Activated CD4-positive, alpha-beta memory T cell treated with anti-CD3 and anti-CD28 coated beads for 36 hours (primary cell): ENCODE measurements at places on chromosomes 12 and 14.

DNA sequence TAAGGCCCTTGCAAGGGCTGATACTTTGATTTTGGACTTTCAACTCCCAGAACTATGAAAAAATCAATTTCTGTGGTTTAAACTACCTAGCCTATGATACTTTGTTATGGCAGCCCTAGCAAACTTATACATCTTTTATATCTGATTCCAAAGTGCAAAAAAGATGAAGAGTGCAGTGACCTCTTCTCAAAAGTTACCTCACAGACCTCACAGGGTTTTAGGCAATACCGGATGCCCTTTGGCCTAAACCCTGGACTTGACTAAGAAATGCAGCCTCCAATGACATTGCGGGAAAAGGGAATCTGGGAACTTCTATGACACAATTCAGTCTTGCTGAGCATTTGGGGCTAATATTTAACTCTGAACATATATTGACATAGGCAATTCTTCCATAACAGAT is 63.3 kb downstream of the IGF1 start:
- H3K27me3 ChIP-seq: peaks cover 2% of the 10 kb centered on the region
- no peak for DNase-seq
- H3K4me3 ChIP-seq: no peak overlapping the region
- no peak overlapping the region for H3K27ac ChIP-seq
- H3K36me3 ChIP-seq: no peaks in the 10 kb centered on the region
- H3K4me1 ChIP-seq: no peaks in the 10 kb centered on the region

DNA sequence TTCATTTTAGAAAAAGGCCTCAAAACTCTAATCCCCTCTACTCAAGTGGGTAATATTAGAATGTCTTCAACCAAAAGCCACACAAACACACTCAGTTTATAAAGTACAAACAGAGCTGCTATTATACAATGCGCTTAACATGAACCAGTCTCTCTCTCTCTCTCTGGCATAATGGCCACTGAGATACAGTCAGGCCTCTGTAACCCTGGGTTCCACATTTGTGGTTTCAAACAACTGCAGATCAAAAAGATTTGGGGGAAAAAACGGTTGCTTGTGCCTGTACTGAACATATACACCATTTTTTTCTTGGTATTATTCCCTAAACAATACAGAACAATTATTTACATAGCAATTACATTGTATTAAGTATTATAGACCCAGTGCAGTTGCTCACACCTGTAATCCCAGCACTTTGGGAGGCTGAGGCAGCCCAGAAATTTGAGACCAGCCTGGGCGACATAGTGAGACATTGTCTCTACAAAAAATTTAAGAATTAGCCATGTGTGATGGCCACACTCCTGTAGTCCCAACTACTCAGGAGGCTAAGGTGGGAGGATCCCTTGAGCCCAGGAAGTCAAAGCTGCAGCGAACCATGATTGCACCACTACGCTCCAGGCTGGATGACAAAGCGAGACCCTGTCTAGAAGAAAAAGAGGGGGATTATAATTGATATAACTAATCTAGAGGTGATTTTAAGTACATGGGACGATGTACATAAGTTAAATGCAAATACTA is 5.6 kb downstream of the SLC11A2 start:
- H3K27me3 ChIP-seq: no peaks in the 10 kb centered on the region
- no peak for DNase-seq
- H3K4me3 ChIP-seq: no peak overlapping the region
- peaks cover 53% of the 10 kb centered on the region for H3K4me1 ChIP-seq
- no peak overlapping the region for H3K27ac ChIP-seq
- H3K36me3 ChIP-seq: peaks cover 9% of the 10 kb centered on the region

DNA sequence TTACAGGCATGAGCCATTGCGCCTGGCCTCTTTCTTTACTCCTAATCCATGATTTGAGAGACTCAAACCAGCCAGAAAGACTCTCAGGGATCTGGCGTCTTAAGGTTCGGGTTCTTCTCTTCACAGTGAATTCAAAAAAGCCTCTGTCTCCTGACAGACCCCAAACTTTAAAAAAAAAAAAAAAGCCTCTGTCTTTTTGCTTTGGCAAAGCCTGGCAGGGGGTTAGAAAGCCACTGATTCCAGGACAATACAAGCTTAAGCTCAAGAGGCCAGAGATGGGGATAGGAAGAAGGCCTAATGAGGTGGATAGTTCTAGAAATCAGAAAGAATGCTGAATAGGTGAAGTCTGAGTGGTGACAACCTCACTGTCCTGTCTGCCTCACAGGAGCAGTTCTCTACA is 8.8 kb downstream of the NRIP2 start:
- H3K27ac ChIP-seq: no peak overlapping the region
- H3K4me3 ChIP-seq: no peak overlapping the region

DNA sequence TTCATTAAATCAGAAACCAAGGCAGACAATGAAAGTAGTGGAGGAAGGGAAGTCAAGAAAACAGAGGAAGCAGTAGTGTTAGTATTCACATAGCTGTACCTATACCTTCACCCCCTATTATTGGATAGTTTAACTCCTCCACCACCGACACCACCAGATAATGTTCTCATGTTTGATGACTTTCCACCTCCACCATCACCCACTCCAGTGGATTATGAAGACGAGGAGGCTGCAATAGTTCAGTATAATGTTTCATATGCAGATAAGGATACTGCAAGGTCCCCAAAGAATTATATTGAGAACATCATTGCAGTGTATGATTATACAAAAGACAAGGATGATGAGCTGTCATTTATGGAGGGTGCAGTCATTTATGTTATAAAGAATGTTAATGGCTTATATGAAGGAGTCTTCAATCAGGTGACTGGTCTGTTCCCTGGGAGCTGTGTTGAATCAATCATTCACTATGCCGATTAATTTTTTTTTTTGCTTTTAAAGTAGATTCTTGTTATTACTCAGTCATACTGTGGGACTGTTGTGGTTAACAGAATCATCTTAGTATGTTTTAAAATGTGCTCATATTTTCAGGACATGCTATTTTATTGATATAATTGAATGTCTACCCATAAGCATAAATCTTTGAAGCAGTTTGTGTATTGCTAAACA is 32.2 kb upstream of the KTN1 start:
- H3K27ac ChIP-seq: no peak overlapping the region
- no peak for DNase-seq
- H3K4me3 ChIP-seq: no peak overlapping the region
- no peaks in the 10 kb centered on the region for H3K36me3 ChIP-seq
- no peaks in the 10 kb centered on the region for H3K27me3 ChIP-seq

GRCh38 chr12:52837781-52838608 is 3.9 kb upstream of the KRT79 start:
- no peaks in the 10 kb centered on the region for H3K36me3 ChIP-seq
- no peak overlapping the region for H3K4me3 ChIP-seq
- peaks cover 15% of the 10 kb centered on the region for H3K27me3 ChIP-seq

GRCh38 chr14:96040828-96041371 is 1.7 kb downstream of the C14orf132 start:
- peaks cover 20% of the 10 kb centered on the region for H3K27me3 ChIP-seq
- H3K36me3 ChIP-seq: no peaks in the 10 kb centered on the region
- no peak for DNase-seq
- no peak overlapping the region for H3K27ac ChIP-seq

DNA sequence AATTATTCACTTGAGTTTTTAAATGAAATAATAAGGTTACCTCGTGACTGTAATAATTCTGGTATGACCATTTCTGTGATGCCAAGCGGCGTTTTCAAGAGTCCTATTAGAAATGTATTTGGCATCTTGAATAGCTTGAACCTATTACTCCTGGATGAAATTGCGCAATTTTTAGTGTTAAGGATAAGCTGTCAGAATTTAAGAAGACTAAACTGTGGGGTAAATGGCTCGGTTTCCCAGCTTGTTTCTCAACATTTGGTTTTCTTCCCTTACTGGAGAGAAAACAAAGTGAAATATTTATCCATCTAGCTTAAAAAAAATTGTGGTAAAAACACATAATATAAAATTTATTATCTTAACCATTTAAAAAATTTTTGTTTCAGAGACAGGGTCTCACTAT is 26.8 kb downstream of the PCNX1 start:
- H3K27ac ChIP-seq: peak overlapping the region; percentile 88
- peaks cover 78% of the 10 kb centered on the region for H3K4me1 ChIP-seq
- peaks cover 9% of the 10 kb centered on the region for H3K36me3 ChIP-seq
- H3K27me3 ChIP-seq: no peaks in the 10 kb centered on the region
- DNase-seq: no peak

GRCh38 chr12:105922670-105923102 is 216.1 kb downstream of the NUAK1 start:
- no peaks in the 10 kb centered on the region for H3K27me3 ChIP-seq
- no peaks in the 10 kb centered on the region for H3K36me3 ChIP-seq
- no peak overlapping the region for H3K4me3 ChIP-seq
- no peaks in the 10 kb centered on the region for H3K4me1 ChIP-seq
- DNase-seq: no peak
- H3K27ac ChIP-seq: no peak overlapping the region
